GM10248 (cell line): ENCODE measurements at places on chromosomes 4 and X.

GRCh38 chr4:14800977-14801376, 201.3 kb upstream of the CPEB2 start:
- no peak for DNase-seq

- no peak for DNase-seq
These were observed 56.0 kb downstream of the ELOVL6 start for GRCh38 chr4:110142461-110142860.

GRCh38 chr4:190014771-190015537, 12.1 kb downstream of the FRG2 start:
- peak; percentile 46 for DNase-seq

DNA sequence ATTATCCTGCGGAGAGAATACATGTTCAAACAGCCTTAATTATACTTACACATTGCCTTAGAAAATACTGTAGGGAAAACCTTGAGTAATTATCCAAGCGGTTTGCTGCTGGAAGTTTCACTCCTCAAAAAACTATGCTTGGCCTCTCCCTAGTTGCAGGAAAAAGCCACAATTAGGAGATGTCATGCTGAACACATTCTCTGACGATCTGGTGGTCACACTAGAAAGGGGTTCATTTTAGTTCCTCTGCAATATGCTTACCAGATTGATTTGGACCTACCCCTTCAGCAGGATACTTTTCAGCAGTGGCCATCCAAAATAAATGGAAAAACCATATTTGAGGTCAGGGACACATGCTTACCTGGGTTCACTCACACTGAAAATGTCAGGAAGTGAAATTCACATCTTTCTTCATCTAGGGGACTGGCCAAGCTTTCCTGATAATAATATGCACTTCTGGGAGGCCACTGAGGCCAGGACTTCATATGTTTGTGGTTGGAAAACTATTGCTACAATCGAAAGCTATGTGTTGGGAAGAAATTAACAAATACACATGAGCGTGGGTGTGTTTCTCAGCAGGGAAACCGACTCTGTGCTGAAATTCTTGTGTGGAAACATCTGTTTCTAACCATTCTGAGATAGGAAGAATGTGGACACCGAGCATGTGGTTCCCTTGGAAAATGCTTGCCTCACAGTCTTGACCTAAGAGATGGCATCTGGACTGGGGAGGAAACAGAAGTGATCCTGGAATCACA, 68.8 kb downstream of the ATXN3L start:
- DNase-seq = no peak

DNA sequence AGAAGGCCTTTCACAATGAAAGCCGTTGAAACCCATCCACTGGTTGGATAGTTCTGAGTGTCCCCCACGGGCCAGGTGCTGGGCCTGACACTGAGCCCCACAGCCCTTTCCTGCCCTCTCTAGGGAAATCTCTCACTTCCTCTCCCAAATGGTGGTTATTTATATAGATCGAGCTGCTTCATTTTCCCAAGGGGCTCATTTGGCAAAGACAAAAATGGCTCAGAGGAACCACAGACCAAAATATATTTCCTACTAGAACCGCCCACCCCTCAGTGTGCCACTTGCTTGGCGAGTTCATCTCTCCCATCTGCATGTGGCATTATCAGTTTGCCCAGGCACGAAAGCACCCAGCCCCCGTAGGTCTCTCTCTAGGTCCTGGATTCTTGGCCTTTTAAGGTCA, 53.3 kb upstream of the STIM2 start:
- DNase-seq = no peak

- DNase-seq = no peak
These were observed 52.0 kb downstream of the NSG1 start for GRCh38 chr4:4438891-4439290.

DNA sequence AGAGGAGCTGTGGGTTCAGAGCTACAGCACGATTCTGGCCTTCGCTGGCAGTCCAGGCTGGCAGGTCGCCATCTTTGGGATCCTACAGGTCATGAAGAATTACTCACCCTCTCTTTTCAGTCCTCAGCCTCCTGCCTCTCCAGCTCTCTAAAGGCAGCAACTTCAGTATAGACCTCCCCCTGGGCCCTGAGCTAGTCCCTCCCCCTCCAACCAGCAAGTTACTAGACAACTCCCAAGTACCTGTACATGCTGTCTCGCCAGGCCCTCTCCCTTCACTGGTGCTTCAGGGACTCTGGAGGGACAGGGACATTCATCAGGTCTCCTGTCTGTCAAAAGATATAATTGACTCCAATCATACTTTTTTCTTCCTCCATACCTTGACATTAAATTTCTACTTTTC, at the start of gene GPR119:
GPR119 (minus strand) TSS at position 155 of the 400 bp plus-strand sequence. CDS start 227 bp downstream, outside the sequence.
- no peak for DNase-seq

- DNase-seq = no peak
These were observed 12.2 kb downstream of the SLITRK4 start for GRCh38 chrX:143623657-143624056.

DNA sequence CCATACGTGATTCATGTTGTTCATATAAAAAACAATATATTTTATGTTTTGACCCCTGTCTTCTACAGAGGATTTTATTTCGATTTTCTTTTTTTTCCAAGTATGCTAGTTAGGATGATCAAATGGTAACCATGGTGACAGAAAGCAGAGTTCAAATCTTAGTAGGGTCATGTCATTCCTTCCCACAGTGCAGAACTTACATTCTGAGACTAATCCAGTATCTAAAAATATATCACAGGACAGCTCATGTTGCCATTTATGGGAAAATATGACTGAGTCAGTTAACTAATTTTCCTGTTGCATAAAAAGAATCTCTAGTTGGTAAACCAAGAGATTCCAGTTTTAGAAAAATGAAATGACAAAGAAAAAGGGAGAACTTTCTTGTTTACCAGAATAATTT, 209.5 kb downstream of the PARM1 start:
- no peak for DNase-seq

GRCh38 chrX:13952581-13952980, 77.1 kb downstream of the GEMIN8 start:
- DNase-seq = no peak

DNA sequence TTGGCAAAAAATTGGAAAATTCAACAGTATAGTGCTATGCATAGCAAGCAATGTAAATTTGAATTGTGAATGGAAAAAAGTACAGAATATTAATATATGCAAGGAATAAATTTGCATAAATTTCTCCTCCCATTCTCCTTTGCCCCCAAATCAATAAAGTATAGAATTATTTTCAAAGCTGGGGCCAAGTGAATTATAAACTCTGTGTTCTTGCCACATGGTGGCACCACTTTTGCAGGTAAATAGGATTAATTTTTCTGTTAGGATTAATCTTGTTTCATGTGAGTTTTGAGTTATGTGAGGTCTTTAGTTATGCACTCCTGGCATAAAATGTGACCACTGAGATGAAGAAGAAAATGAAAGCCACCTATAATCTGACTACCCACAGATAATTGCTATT, 19.9 kb downstream of the COPS4 start:
- peak; percentile 23 for DNase-seq

GRCh38 chr4:164997324-164997723, 19.9 kb upstream of the TRIM61 start:
- DNase-seq = no peak

- no peak for DNase-seq
These were observed 60.7 kb upstream of the RAPGEF2 start for GRCh38 chr4:159042097-159042605.

DNA sequence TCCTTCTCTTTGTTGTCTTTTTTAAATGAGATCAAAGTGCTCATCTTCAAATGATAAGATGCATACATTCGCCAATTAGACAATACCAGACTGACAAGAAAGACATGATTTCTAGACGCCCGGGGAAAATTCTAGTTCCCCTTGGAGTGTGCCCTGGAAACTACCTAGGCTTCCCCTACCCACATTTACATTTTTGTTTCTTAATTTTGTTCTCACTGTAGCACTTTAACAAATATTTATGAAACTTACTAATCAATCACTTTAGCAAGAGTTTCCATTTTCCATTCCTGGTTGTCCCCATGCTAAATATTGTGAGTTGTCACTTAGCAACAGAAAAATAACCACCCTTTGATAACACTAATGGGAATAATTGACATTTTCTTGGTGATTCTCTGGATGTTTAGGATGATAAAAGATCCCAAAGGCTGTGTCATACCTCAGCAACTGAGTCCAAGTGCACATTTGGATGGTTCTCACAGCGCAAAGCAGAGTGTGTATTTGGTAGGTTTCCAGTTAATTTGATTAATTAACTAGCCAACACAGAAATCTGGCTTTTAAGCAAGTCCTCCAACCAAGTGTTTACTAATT, 69.6 kb downstream of the FGFBP1 start:
- no peak for DNase-seq

DNA sequence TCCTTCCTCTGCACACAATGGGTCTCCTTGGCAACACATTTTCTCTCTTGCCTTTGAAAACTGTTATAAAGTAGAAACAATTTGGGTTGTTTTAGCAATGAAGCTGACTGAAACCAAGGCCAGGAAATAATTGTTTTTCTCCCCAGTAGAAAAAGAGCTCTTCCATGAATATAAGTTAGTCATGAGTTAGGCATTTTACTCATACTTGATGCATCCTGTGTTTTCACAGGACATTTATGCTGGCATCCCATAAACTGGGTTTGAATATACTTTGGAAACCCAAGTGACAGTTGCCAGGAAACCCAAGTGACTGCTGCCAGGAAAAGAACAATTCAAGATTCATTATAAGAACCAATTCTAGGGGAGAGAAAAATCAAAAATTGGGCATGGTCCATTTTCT, 128.6 kb upstream of the NPY2R start:
- no peak for DNase-seq

DNA sequence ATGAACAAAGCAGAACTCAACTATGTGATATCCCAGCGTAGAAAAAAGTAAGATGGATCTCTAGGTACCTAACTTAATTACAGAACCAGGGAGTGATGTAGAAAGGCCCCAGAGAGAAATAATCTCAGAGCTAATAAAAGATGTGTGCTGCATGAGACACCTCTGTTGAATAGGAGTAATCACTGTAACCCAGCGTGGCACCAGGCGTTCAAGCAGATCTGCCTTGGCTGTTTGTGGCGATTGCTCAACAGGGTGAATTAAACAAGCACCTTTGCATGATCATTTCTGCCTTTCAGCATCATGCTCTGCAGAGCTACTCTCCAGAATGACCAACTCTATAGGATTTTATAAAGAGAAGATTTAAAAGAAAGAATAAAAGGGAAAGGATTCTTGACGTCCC, 81.7 kb upstream of the KCNIP4 start:
- DNase-seq = no peak

DNA sequence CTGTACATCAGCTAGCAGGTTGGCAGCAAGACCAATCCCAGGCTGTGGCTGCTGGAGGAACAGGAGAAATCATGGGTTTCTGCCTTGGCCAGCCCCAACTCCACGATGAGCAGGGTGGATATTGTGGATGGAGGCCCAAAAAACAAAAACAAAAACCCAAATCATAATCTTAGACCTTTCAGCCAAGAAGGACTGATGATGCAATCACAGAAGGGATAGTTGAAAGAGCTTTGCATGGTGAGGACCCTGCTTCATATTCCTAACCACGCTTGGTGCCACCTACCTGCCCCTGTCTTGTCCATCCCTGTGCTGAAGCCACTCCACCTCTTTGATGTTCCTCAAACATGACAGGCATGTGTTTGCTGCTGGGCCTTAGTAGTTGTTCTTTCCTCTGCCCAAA, 68.8 kb upstream of the CT45A1 start:
- no peak for DNase-seq

- no peak for DNase-seq
These were observed 63.0 kb downstream of the ANK2 start for GRCh38 chr4:113112338-113112978.

- DNase-seq = no peak
These were observed 8.1 kb downstream of the ATP7A start for GRCh38 chrX:77918568-77918967.

DNA sequence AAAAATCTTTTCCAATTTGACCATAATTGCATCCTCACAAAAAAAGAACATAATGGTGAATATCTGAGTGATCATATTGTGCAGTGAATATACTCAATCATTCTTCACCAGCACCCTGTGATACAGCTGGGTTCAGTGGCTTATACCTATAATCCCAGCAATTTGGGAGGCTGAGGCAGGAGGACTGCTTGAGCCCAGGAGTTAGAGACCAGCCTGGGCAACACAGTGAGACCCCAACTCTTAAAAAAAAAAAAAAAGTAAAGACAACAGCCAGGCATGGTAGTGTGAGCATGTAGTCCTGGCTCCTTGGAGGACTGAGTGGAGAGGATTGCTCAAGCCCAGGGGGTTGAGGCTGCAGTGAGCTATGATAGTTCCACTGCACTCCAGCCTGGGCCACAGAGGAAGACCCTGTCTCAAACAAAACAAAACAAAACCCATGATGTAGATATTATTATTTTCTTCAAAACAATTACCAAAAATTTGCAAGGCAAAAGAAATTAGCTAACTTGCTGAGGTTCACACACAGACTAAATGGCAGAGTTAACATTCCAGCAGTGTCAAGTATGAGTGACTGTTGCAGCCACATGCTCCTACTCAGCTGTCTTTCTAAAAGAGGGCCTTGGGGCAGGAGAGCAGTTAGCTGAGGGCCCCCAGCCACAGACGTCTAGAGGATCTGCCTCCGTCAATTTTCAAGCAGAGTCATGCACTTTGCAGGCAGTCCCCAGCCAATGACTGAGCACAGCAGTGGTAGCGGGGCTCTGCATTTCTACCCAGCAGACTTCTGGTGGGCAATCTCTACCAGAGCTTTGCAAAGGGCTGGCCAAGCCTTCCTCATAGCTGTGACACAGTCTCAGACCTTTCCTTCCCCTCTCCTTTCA, 33.4 kb downstream of the ADGRA3 start:
- no peak for DNase-seq

- no peak for DNase-seq
These were observed 6.4 kb upstream of the ZNF674 start for GRCh38 chrX:46551494-46552128.

GRCh38 chrX:136147315-136147901, at the start of gene FHL1:
FHL1 (plus strand) TSS chrX:136147533.
- peak; percentile 39 for DNase-seq

GRCh38 chrX:3252744-3253143, 93.7 kb downstream of the MXRA5 start:
- no peak for DNase-seq

DNA sequence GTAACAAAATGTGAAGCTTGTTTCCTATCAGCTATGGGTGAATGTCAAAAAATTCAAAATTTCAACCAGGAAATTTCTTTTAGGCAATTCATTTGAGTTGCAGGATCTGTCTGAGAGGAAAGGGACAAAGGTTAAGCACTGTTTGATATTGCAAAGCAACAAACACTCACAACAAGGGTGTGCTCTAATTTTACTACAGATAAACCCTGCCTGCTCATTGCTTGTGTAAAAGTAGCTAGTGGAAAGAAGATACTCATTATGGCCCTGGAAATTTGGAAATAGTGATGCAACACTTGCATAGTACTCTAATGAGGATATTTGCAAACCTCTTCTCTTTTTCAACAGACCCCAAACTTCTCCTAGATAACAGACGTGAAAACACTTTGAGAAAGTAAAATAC, 27.1 kb downstream of the FAM47E start:
- no peak for DNase-seq

DNA sequence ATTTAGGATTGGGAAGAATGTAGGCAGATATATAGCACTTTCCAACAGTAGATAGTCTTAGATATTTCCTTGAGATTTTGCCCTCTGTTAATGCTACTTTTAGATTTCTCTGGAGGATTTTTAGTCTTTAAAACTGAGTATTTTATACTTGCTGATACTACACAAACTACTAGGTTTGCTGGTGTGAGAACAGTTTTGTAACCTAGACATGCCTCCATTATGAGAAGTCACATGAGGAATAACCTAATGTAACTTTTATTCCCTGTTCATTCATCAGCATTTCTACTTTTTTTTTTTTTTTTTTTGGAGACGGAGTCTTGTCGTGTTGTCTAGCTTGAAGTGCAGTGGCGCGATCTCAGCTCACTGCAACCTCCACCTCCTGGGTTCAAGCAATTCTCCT, 137.2 kb downstream of the RAPGEF2 start:
- no peak for DNase-seq
